ENCODE measurements at places on chromosomes 1 and 21.

DNA sequence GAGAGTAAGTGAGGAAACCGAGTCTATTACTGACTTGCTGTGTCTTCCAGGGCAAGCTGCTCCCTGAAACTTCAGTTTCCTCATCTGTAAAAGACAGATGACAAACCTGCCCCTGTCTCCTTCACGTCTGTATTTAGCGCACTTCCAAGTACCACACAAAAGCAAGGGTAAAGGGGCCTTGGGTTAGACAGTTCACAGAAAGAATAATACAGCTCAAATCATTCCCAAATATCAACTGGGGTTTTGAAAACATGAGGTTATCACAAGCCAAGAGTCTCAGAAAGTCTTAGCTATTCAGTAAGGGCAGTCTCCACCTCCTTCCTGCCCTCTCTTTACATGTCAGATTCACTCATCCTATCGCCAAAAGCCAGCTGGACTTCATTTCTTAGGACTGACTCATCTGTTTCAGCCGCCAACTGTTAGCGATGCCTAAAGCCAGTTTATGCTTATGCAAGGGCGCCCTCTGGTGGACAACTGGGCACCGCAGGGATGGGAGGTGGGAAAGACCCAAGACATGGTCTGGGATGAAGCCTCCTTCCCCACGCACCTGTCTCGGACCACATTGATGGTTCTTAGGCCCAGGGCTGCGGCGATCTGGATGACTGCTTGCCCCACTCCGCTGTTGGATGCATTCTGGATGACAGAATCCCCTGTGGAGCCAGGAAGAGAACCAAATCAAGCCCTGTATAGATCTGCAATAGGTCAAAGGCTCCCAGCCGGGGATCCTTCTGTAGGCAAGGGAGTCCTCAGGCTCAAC is 21.1 kb upstream of the SRSF4 start:
- DNase-seq: peak; percentile 97

- no peak for DNase-seq
Measured at GRCh38 chr1:230025686-230026085, 41.4 kb upstream of the GALNT2 start.

GRCh38 chr1:29239142-29239541 is 2.8 kb downstream of the PTPRU start:
- no peak for DNase-seq

DNA sequence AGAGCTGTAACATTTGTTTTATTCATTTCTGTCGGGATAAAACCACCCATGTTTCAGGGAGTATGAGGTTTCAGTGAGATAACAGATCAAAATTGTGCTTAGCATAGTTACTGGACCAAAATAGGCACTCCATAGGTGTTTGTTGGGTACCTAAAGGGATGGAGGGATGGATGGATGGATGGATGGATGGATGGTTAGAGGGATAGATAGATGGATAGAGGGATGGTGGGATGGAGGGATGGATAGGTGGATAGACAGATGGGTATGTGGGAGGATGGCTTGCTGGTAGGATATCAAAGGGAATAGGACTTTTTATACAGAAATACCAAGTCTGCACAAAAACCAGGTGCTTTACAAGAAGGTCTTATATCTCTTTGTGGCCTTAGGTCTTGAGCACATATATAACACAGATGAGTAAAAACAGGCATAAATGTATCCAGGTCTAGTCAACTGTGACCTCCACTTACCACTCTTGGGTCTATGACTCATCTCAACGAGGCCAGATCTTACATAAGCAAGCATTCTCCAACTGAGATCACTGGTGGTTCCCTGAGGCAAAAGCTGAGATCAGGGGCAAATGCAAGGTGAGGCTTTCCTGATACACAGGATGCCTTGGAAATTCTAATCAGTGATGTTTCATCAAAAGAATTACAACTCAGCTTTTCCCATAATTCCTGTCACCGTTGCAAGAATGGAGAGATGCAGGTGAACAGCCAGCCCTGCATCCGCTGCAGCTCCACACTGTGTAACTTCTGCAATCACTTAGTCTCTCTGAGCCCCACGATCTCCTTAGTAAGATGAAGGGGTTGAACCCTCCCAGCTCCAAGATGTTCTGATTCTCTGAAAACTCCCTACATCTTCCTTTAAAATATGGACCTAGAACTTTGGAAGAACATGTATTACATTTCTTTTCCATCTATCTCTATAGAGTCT is 32.0 kb downstream of the PTAFR start:
- DNase-seq: no peak

DNA sequence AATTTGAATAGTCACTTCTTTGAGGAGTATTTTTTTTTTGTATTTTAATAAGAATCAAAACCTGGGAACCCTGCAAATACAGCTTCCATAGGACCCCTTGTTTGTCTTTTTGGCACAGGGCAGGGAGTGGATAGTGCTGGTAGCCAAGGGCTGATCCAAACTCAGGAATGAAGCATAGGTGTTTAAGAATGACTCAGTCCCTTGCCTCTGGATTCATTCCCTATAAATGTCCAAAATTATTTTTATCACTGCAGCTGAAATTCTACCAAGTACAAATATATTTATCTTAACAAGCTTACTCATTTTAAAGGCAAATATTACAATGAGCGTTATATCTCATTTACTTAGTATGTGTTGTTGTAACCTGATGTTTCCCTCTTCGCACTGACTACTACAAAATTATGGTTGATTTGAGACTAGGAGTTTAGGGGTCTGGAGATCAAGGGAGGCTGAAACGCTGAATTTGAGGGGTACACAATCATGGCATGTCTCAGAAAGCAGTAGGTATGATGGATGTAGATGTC is 278.6 kb upstream of the LYPLAL1 start:
- no peak for DNase-seq

DNA sequence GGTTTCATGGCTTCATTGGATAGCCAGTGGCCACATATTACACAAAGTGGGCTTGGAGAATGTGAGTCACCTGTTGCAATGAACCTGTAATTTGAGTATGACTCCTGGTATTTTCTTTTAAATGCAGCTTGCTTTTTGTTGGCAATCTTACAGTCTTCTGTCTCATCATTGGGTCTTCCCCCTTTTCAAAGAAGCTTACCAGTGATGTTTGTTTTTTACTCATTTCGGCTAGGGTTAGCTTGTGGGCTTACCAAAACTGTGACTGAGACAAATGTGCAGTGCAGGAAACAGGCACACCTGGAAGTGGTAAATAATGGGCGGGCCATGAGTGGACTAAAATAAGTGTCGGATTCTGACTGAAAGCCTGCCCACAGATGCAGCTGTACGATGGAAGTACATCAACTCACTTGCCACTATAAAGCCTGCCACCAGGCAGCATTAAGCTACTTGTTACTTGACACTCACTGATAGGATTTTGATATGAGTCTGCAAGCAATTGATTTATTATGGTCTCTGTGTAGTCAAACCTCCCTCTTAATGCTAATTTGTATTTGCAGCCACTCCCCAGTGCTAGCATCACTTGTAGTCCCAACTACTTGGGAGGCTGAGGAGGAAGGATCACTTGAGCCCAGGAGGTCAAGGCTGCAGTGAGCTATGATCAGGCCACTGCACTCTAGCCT is 4.2 kb downstream of the HHAT start:
- DNase-seq: no peak

DNA sequence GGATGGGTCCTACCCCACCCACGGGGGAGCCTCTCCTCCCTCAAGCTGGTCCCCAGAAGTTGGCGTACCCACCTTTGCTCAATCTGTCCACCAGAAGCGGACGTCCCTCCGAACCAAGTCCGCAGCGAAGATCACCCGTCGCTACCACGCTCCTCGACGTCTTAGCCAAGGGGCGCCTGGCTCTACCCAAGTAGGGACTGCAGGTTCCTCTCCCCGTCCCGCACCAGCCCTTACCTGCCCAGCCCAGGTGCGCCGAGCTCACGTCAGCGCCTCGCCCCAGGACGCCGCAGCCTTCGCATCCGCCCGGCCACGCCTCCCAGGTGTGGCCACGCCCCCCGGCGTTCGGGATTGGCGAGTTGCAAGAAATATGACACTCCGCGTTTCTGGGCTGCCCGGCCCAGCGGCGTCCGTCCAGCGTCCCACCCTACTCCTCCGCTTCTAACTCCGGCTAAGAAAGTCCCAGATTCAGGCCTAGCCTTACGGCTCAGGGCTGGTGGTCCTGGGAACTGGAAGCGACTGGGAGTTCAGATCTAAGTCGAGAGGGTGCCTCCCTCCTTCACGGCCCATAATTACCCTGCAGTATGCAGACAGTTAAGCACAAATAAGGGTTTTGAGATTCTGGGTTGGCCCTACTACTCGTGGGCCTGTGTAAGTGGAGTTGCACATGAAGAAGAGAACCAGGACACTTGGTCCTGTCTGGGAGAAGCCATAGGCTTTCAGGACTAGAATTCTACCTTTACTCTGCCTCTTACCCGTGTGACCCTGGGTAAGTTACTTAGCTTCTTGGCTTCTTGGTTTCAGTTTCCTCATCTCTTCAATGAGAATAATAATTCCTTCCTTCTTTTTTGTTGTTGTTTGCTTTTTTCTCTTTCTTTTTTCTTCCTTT is at the start of gene IRF6:
Gene IRF6, minus strand, starts transcription at position 268 of the 886 bp plus-strand sequence. CDS start 4,729 bp downstream, outside the sequence.
- peak; percentile 84 for DNase-seq

DNA sequence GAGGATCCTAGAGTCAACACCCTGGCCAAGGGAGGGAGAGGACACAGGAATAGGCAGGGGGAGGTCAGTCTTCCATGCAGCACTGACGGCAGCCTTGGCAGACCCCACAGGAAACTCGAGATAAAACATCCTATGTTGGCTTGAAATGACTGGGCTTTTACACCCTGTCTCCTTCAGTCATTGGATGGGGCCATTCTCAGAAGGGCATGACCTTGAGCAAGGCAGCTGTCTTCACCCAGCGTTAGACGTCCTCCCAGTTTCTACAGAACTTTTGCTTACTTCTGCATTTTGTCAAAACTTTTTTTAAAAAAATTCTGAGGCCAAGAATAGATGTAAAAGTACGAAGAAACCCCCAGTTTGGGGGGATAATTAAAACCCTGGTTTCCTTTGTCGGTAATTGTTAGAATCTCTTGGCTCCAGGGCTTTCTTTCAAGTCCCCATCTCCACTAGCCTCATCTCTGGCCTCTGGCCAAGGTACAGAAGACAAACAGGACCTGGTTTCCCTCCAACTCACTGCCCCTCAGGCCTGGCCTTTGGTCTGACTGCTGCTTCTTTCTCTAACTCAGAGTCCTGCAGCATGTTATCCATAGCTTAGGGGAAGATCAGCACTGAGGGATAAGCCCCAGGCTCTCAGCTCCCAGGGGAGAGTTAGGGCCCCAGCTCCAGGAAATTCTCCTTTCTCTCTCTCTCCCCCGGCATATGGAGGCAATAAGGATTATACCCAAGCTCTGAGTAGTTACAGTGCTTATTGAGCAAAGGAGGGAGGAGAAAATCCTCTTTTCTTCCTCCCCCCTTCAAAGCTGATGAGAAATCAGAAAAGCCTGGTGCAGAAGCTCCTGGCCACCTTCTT is 51.6 kb upstream of the KCND3 start:
- DNase-seq: no peak

GRCh38 chr1:205812271-205812877 is 624 bp downstream of the SLC41A1 start:
- DNase-seq: peak; percentile 60

- peak; percentile 79 for DNase-seq
Measured at GRCh38 chr1:92485381-92486250, 1.1 kb downstream of the GFI1 start.

GRCh38 chr1:92698932-92699331 is 86.0 kb downstream of the EVI5 start:
- no peak for DNase-seq

GRCh38 chr1:36864182-36864822 is 170.0 kb downstream of the GRIK3 start:
- DNase-seq: peak; percentile 61

GRCh38 chr1:200131551-200132125 is 104.1 kb downstream of the NR5A2 start:
- DNase-seq: no peak

- DNase-seq: no peak
Measured at GRCh38 chr1:18727956-18728355, 97.3 kb downstream of the PAX7 start.

- DNase-seq: no peak
Measured at GRCh38 chr1:93734999-93735398, 53.4 kb upstream of the BCAR3 start.

Measured in HEK293T (cell line).